ENCODE measurements at places on chromosomes 5 and 9.

GRCh38 chr5:105931881-105932421, 1738.8 kb downstream of the EFNA5 start:
- no peak for DNase-seq

DNA sequence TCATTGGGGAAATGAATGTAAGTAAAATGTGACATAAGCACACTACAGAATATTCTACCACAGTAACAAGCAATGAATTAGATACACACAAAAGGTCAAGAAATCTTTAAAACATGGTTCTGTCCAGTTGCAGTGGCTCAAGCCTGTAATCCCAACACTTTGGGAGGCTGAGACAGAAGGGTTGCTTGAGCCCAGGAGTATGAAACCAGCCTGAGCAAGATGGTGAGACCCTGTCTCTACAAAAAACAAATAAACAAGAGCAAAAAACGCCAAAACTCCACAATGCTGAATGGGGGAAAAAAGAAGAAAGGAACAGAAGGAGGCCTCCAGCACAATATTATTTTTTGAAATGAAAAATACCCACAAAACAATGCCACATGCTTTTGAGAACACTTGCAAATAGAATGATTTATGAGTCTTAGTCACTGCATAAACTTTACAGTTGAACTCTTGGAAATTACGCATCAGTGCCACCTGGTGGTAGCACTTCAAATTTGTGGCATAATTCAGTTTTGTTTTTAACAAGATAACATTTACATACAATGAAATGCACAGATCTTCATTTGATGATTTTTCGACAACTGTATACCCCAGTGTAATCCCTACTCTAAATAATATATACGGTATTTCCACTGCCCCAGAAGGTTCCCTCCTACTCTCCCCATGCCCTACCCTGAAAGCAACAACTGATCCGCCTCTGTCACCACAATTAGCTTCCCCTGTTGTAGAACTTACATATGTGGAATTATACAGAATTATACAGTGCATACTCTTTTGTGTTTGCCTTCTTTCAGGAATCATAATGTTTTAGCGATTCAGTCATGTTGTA, 14.4 kb upstream of the SPINK4 start:
- no peak for DNase-seq

GRCh38 chr5:177509991-177510566, 453 bp upstream of the DOK3 start:
- DNase-seq: no peak

DNA sequence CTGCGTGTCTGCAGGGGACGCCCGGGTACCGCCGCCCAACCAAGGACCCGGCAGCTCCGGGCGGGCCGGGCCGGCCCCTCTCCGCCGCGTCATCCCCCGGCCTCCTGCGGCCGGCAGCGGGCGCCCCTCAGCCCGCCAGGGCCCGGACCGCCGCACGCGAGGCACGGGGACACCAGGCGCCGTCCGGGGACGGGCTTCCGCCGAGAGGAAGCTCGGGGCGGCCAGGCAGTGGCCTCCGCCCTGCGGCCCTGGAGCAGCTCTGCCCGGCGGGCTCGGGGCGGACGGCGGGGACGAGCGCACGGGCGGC, 373 bp downstream of the FBXW5 start:
- DNase-seq: peak; percentile 61

DNA sequence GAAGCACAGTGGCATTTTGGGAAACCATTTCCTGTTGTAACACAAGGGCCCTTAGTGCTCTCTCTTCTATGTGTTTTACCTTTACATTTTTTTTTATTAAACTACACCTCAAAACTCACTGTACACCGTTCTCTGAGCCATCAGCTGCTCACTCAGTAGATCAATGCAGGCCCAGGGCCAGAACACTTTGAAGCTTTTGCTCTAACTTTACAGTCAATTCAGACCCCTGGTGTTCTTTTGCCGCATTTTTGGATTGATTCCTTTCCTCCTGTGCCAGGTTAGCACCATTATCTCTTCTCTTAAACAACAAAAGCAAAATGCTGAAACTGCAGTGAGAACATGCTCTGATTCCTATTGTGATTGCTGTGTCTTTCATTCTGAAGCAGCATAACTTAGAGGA, 269.8 kb upstream of the RGMB start:
- DNase-seq: no peak

- no peak for DNase-seq
These were observed 18.8 kb downstream of the DDX46 start for GRCh38 chr5:134777366-134777765.

GRCh38 chr9:13426606-13427005, 147.1 kb upstream of the MPDZ start:
- no peak for DNase-seq

- DNase-seq: peak; percentile 70
These were observed 356.1 kb downstream of the SPOCK1 start for GRCh38 chr5:137142764-137143605.

DNA sequence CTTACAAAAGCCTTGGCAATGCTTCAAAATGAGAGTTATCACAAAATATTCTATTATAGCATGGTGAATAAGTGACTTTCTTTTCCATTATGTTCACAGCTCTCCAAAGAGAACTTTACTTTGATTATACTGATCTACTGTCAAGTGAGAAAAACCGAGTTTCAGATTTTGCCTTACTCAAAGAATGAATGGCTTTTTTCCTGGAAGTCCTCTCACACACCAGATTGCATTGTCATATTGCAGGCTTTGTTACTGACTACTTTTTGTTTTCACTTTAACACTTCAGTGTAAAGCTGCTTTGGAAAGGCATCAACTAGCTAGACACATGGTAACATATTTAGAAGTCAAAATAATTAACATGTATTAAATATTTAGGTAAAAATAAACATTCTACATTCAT, 765.2 kb upstream of the NUDT12 start:
- no peak for DNase-seq

- no peak for DNase-seq
These were observed 244.3 kb upstream of the ZNF608 start for GRCh38 chr5:124990723-124991122.

DNA sequence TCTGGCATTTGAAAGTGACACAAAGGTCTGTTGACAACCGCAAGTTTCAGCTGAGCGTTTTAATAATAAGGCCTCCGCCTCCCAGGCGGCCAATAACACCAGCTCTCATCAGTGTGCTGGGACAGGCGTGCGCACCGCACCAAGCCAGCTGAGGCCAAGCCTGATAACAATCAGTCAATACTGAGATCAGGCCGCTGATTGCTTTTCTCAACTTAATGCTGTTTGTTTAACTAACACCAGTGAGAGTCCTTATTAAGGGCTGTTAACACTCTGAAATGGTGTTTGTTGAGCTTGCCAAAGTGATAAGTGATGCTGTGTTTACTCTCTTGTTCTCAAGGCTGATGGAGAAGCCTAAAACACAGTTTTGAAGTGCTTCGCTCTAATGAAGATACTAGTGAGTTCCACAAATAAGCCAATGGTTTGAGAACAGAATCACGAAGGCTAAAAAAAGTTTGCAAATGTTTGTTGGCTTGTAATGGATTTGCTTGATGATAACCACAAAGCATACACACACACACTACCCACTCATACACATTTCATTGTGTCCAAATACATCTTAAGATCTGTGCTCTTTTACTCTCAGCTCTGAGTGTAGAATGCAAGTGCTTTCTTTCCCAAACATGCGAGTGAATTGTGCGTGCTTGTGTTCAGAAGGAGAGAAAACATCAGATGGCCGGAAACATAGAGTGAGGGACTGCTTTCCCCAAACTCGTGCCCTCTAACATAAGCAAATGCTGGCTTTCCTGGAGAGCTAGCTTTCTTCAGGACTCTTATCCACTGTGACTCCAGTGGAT, 330.4 kb upstream of the KLF4 start:
- DNase-seq: no peak

DNA sequence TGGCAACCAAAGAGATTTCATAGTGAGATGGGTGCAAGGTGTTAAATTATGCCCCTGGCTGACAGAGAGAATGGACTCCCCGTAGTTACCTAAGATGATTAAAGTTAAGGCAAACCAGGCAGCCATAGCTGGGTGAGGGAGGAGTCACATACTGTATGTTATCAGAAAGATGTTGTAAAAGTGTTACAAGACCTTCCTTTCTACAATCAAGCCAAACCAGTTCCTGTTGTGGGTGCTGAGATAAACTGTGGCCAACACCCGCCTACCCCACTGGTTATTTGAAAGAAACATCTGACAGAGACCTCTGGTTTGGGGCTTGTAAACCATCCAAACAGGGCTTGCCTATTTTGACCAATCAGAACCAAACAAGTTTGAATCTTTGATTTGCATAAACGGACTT, 684.7 kb upstream of the NUDT12 start:
- no peak for DNase-seq

DNA sequence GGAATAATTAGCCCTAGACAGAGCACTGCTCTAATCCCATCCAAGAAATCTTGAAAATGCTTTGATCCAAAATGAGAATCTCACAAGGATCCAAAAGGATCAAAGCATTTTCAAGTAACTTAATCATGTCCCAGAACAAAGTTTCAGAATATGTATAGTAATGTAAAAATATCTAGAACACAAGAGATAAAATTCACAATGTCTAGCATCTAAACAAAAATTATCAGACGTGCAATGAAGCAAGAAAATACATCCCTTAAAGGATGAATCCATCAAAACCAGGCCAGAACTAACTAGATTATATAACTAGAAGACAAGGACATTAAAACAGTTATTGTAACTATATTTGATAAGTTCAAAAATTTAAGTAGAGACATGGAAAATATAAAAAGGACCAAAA, 69.3 kb downstream of the INIP start:
- no peak for DNase-seq

DNA sequence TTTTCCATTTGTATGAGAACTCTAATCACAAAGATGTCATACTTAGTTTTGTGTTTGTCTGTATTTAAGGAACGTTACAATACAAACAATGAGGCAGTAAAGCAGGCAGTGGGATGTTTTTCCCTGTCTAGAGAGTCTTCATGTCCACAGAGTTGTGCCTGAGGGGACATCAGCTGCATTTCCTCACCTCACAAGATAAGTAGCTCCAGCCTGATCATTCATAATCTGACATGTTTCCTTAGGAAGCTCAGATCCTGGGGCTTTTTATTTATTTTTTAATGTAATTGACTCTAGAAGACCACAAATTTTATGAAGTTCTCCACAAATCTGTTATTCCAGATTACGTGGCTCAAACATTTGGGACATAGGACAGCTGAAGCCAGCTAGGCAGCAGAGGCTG, 78.5 kb downstream of the SPTLC1 start:
- DNase-seq: no peak

- no peak for DNase-seq
These were observed 44.1 kb upstream of the FOXE1 start for GRCh38 chr9:97808972-97809371.

DNA sequence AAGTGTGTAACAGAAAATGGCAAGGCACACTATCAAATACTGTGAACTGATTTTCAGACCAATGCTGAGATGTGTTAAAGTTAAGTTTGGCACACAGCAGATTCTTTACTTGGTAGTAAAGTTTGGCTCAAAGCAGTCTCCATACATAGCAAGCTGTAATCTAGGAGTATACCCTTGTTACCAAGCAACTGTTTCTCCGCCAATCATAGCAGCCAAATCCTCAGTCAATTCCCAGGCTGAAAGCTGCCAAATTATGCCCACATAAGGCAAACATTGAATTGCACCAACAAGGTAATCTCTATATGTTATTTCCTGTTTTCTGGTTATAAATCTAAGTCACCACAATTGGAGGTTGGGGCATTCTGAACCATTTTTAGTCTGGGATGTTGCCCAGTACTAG, 345.7 kb downstream of the DEPDC1B start:
- DNase-seq: no peak

DNA sequence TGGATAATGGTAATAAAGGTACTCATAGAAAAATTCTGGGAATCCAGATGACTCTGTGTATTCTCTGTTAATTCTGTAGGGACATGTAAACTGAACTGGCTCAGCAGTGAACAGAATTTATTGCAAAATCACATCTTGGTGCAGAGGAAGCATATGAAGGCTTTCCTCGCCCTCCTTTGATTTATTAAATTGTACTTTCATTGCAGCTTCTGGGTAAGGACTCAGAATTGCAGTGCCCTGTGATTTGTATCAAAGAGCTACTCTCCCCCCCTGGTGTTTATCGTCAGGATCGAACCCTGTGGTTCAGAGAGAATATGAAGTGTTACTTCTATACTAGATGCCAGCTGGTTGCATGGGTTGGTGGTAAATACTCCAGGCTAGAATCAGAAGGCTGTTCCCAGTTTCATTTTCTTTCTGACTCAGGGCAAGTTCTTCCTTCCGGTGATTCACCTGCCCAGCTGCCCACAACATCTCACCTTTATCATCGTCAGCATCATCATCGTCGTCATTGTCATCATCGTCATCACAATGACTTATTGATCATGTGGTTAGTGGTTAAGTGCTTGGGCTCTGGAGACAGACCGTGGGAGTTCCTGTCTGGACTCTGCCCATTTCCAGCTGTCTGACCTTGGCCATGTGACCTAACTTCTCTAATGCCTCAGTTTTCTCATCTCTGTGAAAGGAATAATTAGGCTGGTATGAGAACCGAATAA, 238.8 kb downstream of the ARHGAP26 start:
- peak; percentile 27 for DNase-seq

- no peak for DNase-seq
These were observed 349.9 kb downstream of the EFNA5 start for GRCh38 chr5:107320846-107321245.

DNA sequence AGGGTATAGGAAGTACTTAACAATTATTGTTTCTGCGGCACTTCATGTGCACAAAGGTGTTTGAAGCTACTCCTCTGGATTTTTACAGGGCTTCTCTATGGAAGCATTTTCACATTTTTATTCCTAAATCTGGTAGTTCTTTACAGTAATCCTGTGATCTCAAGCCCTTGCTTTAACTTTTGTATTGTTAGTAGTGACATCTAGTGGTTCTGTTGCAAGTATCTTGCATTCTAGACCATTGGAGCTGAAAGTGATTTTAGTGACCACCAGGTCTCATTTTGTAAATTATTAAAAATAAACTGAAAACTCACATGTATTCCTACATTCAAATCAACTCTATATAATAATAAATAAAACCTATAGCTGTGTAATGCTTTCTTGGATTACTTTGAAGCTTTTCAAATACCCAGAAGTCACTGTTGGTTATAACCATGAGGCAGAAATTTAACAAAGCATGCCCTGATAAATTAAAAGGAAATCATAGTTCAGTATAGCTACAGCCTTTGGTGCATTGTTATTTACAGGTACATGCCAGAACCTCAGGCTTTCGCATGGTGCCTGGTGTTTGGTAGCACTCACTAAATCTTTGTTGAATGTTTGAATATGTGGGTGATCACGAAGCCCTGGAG, 18.9 kb downstream of the RPS23 start:
- DNase-seq: no peak

DNA sequence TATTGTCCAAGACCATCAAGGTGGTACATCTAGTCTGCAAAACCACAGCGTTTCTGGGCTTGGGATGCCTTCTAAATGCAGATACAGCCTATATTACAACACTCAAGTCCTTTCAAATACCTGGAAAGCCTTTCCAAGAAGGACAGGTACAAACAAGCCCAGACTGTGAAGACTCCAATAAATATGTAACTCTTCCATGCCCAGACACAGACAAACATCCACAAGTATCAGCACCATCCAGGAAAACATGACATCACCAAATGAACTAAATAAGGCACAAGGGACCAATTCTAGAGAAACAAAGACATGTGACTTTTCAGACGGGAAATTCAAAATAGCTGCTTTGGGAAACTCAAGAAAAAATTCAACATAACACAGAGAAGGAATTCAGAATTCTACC, 152.7 kb upstream of the POC5 start:
- no peak for DNase-seq

- DNase-seq: no peak
These were observed 44.2 kb downstream of the SARDH start for GRCh38 chr9:133693703-133694529.
